ENCODE measurements at places on chromosomes 2 and 18. TPM values are rescaled to one million over a fixed set of nuclear protein-coding genes. Genes with fewer than 3 reads are reported as not detected.

REG3A gene
- 8.3 TPM for total RNA-seq

KYNU gene
- total RNA-seq, result 6.8 TPM

HRH4 gene
- total RNA-seq, result 0.15 TPM

REG1A gene
- 5.2 TPM for total RNA-seq

DNA sequence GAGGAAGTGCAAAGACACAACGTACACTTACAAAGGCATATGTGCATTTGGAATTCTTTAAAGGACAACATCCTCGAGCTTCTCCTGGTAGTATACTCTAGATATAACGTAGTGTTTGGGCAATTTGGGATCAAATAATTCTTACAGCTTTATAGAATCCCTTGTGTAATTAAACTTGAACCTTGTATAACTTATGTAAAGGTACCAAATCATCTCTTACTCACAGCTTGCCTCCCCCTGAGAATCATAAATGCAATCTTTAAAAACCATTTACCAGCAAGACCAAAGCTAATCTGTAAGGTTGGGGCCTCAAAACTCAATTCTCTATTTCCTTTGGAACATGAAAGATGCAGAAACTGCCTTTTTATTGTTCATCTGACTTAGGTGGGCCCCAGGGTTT is 12.2 kb upstream of the TNP1 start:
- DNase-seq, result no peak

DNA sequence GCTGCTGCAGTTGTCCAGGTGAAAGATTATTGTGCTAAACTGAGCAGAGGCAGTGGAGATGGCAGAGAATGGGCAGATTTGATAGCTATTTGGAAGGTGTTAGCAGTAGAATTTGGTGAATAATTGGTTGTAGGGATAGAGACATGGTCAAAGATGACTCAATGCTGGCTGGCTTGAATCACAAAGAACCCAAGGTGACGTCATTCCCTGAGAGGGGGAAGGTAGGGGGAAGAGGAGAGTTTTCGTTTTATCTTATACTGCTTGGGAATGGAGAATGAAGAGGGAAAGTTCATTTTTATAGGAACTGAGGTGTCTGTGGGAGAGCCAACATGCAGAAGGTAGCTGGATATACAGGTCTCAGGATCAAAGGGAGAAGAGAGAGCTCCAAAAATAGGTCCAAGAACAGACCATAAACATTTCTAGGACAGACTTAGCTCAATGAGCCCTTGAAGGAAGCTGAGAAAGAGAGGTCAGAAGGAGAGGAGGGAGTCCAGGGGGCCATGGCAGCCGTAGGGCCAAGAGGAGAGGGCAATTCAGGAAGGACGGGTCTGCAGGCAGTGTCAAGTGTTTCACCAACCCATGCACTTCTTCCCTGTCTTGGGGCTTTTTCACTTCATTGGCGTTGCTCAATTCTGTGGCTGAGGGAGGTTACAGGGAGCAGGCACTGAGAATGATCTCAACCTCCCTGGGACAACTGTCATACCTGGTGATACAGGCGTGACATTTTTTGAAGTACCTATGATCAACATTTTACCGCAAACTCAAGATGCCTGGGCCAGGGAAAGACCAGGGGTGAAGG is 281.3 kb downstream of the TDRD15 start:
- no peak for DNase-seq

DNA sequence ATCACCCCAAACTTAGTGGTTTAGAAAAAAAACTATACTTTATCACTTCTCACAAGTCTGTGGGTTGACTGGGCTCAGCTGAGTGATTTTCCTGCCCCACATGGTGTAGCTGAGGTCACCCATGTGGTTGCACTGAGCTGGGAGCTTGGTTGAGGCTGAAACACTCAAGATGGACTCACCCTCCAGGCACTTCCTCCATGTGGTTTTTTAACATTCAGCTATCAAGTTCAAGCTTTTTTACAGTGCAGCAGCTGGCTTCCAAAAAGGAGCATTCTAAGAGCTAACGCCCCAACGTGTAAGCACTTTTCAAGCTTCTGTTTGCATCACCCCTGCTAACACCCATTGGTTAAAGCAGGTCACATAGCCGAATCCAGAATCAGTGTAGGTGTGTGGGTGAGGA is 105.9 kb upstream of the CREB1 start:
- DNase-seq, result no peak

DNA sequence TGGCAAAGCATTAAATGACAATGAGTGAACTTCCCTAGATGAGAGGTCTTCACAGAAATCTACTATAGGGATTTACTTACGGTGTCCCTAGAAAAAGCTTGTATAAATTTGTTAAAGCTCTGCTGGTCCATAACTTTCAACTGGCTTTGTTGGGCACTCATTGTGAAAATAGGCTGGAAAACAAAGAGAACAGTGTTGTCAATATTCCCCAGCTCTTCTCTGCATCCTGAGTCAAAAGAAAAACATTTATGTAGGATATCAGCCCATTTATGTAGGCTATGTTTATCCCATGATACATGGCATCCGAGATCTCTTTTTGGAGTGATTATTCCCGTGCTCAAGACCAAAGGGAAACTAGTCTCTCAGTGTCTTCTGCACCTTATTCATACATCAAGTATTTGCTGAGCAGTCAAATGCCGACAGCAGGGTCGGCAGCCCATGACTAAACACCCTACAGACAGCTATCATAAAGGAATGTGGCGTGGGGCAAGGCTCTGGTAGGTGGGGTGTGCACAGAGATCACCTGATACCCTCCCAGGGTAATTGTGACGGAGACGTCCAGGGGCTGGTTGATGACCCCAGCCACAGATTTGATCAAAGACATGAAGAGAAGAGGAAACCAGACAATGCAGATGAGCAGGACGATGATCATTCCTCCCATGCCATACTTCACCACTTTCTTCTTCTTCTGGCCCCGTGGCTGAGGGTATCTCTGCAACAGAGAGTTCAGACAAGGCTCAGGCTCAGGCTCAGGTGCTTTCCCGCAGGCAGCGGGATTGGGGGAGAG is 155.9 kb downstream of the NAPG start:
- no peak for DNase-seq

- no peak for DNase-seq
These were observed 29.7 kb downstream of the C2orf42 start for GRCh38 chr2:70161069-70161534.

DNA sequence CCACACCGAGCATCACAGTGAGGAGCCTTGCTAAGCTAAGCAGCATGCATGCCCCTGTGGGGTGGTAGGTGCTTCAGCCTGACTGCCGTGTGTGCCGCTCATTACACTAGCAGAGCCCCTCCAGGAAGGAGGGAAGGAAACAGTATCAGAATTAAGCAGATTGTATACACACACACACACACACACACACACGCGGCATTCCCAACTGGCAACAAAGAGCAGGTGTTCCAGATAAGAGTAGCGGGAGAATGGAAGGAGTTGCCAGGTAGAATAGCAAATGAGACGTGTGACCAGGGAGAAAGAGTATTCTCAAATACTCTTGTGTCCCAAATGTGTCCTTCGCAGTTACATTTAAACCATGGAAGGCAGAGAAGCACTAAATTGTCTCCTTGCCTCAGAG is 47.6 kb upstream of the TTC39C start:
- no peak for DNase-seq

- DNase-seq, result no peak
These were observed 19.0 kb downstream of the BOK start for GRCh38 chr2:241577413-241578122.

- DNase-seq, result no peak
These were observed 1484.5 kb upstream of the ZEB2 start for GRCh38 chr2:146004462-146004861.

DNA sequence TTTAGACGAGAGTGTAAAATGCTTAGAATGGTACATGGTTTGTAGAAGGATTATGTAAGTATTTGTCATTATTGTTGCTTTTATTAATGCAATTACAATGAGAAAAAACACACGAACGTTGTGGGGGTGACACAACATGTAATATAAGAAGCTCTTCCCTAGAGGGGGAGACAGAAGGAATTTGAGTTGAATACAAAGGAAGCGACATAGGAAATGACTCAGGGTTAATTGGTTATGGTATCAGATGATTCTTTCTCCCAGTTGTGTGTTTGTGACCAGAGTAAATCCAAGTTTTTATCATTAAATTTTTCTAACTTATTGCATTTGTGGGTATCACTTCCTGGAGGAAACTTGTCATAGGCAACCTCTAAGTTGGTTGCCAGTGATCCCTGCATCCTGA is 625.6 kb upstream of the CDH2 start:
- DNase-seq, result no peak

- DNase-seq, result no peak
These were observed 1548.1 kb upstream of the ZEB2 start for GRCh38 chr2:146068051-146068450.

- DNase-seq, result no peak
These were observed 145.2 kb downstream of the CELF4 start for GRCh38 chr18:37420315-37420880.

DNA sequence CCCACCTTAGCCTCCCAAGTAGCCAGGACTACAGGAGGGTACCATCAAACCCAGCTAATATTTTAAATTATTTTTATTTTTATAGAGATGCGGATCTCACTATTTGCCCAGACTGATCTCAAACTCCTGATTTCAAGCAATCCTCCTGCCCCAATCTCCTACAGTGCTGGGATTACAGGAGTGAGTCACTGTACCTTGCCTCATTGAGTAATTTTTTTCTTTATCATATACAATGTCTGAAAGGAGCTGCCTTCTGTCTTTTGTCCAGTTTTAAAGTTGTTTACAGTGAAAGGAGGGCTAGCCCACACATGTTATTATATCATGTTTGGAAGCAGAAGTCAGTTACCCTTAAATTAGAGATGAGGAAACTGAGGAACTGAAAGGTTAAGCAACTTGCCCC is 32.5 kb downstream of the PRKRA start:
- no peak for DNase-seq
